Stimulated activated CD8-positive, alpha-beta memory T cell treated with anti-CD3 and anti-CD28 coated beads, Interleukin-4, amount 100 ng/mL, for 4 hours (primary cell): ENCODE measurements at places on chromosomes 7 and 10.

DNA sequence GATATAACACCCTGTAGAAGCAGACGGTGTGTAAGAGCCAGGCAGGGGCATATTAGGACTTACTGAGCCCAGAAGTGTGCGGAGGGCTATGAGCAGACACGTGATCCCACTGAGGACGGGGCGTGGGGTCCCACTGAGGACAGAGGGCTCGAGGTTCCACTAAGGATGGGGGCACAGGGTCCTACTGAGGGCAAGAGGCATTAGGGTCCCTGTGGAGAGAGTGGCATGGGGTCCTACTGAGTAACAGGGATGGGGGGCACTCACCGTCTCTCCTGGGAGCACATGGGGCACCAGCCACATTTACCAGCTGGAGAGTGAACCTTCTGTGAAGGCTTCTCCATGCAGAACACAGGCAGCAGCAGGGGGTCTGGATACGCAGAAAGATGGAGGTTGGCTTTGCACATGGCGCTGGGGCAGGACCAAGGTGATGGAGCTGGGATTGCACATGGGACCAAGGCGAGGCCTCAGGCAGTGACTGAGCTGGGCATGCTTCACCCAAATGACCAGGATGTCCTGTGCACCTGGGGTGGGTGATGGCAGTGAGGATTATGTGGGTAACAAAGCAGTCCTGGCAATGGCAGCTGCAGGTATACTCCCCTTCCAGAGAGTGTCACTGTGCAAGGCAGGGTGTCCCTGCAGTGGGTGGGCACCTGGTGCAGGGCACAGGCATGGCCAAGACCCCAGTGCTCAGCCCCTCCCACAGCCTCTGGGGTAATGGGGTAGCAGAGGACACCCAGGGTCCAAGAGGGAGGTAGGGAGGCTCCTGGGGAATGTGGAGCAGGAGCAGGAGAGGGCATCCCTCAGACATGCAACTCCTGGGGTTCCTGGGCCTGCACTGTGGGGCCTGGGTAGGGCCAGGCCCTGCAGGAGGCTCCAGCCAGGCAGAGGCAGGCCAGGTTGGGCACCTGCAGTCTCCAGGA, 278.1 kb downstream of the TCERG1L start:
- DNase-seq: no peak

DNA sequence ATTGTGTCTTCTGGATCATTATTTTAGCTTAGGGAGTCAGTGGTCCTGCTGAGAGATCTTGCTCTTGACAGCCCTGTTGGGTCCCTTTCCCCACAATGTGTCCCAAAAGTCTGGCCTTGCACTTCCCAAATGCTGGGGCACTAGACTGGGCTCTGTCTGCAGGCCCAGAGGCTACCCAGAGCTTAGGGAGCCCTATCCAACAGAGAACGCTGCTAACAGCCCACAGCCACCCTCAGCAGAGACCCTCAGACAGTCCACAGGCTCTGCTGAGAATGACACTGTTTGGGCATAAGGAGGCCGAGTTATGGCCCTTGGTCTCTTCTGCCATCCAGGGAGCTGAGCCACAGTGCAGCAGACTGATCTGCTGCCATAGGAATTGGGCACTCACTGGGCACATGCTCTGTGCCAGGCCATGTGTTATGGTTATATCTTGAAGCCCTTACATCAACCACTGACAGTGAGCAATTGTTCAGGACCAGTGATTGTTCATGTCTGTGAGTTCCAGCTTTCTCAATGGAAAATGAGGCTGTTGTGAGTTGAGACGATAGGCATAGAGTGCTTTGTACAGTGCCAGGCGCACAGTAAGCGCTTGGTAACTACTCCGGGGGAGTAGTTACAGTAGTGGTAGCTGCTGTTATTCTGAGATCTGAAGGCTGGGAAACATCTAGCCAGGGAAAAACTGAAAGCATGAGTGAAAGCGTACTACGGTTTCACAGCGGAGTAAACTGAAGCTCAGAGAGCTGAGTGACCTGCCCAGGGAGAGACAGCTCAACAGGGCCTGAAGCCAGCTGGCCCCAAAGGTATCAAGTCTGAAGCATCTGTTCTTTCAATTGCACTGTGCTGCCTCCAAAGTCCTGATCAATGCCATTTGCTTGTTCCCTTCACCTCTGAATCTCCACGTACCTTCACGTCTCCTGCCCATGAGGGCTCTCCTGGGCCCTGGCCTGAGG, 77.6 kb upstream of the PRLHR start:
- no peak for DNase-seq

GRCh38 chr10:61781969-61782403, 119.3 kb downstream of the CABCOCO1 start:
- DNase-seq: no peak

DNA sequence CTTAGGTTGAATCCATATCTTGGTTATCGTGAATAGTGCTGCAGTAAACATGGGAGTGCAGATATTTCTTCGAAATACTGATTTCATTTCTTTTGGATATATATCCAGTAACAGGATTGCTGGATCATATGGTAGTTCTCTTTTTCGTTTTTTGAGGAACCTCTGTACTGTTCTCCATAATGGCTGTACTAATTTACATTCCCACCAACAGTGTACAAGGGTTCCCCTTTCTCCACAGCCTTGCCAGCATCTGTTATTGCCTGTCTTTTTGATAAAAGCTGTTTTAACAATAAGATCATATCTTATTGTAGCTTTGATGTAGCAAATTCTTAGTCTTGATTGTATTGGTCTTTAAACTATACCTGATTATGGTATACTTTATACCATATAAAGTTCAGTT, 45.3 kb downstream of the ZNRF2 start:
- DNase-seq: no peak

GRCh38 chr7:126026421-126027088, 1096.9 kb upstream of the POT1 start:
- DNase-seq: no peak

DNA sequence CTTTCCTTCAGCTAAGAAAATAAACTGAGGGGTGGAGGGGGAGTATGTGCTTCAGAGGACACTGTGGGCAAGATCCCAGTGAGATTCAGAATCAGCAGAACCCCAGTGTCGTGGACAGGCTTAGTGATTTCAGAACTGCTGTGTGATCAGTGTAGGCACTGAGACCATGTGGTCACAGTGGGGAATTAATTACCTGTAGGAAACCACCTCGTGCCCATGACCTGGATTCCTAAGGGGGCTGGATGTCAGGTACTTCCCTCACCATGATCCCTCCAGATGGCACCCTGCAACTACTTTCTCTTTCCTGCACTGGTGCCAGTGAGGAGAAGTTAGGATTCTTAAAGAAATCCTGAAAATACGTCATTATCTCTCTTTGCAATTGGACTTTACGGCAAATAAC, 64.4 kb downstream of the HBP1 start:
- DNase-seq: no peak

DNA sequence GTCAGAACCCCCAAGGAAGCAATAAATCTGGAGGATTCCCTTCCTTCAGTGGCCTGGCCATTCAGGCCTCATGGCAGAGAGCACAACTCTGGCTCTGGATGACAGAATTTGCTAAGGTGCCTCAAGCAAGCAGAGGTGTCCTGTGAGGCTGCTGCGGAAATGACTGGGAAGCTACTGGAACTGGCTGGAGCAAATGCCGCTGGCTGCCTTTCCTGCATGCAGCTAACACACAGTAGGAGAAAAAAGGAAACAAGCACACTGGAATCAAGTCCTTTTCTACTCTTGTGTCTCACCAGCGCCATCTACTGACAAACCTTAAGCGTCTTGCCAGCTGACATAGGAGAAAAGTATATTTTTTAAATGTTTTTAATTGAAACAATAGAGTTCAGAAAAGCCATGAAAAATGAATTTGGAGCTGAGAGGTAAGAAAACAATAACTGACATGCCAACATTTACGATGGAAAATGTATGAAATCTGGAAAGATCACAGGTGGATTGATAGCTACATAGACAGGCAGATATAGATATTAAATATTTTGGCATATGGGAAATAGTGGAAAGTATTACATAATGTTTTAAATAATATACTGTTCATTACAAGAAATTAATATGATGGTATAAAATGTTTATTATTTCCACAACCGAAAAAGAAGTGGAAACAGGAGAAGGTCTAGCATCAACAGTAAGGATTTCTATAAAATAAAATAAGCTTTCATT, 951.6 kb downstream of the ANKRD7 start:
- DNase-seq: no peak

- no peak for DNase-seq
Observed at GRCh38 chr10:34817586-34817985, 2.5 kb upstream of the PARD3 start.

GRCh38 chr10:17984056-17984455, 32.3 kb downstream of the SLC39A12 start:
- DNase-seq: no peak

GRCh38 chr7:4172883-4173282, 509.2 kb upstream of the FOXK1 start:
- no peak for DNase-seq

- no peak for DNase-seq
Observed at GRCh38 chr10:102009801-102010425, 46.1 kb downstream of the ARMH3 start.

DNA sequence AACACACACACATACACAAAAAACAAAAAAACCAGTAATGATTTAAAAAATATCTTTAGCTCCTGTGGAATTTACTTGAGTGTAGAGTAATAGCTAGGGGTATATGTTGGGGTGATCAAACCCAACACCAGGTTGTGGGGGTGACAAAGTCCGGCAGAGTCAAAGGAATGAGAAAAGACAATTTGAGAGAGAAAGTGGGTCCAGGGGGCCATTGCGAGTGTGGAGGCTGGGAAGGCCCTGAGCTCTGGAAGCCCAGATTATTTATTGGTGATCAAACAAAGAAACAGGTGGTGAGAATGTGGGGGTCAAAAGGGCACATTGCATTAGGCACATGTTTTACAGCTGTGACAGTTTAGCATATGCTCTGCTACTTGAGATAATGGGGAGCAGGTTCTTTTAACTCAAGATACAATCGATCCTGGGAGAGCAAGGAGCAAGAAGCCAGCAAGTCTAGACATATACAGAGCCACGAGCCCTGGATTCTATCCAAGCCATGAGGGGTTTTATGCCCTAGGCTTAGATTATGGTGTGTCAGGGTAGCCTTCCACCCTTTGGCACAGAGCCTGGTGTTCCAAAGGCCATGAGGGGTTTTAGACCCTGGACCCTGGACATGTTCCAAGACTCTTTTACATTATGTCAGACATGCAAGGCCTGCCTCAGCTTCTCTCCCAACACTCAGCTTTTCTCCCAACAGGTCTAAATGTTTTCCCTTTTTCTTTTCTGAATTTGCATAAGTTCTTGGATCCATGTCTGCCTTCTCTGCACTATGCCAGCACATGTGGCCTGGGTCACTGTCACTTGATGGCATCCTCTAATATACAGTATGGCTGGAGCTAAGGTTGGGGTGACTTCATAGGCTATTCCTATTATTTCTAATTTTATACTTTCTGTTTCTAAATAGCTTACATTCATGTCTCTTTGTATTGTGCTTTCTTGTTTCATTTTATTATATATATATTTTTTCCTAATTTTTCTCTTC, 48.6 kb upstream of the MKI67 start:
- DNase-seq: no peak

DNA sequence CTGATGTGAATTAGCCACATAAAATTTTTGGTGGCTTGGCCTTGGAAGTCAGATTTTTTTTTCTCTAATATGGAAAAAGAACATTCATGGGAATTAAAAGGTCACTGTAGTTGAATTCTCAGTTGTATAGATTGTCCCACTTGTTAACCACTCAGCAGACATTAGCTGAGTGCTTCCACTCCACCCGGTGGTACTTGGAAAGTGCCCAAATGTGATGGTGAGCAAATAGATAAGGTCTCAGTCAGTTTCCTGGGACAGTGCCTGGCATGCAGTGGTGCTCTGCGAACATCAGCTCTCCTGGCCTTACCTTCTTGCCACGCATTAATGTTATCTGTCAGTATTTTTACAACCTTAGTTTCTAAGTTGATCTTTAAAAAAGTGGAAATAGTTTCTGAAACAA, 1.4 kb downstream of the ATP5F1C start:
- DNase-seq: no peak

- no peak for DNase-seq
Observed at GRCh38 chr10:78762086-78762630, 306.6 kb upstream of the ZMIZ1 start.

DNA sequence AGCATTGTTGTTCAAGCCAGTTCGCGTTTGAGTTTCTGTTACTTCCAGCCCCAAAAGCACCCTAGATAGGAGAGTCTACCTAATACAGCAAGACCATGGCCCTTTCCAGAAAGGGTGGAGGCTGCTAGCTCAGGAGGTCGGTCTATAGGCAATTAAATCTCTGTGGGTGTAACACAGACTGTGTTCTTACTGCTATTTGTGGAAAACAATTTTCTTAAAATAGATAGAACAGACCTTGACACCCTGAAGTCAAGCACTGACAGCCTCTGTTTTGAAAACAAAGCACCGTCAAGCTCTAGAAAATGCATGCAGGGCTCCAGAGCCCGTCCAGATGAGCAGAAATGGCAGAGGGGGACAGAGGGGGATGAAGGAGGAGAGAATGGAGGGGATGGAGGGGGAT, 156.6 kb downstream of the PRKAG2 start:
- no peak for DNase-seq

- no peak for DNase-seq
Observed at GRCh38 chr7:116698930-116699721, 27.1 kb downstream of the MET start.

DNA sequence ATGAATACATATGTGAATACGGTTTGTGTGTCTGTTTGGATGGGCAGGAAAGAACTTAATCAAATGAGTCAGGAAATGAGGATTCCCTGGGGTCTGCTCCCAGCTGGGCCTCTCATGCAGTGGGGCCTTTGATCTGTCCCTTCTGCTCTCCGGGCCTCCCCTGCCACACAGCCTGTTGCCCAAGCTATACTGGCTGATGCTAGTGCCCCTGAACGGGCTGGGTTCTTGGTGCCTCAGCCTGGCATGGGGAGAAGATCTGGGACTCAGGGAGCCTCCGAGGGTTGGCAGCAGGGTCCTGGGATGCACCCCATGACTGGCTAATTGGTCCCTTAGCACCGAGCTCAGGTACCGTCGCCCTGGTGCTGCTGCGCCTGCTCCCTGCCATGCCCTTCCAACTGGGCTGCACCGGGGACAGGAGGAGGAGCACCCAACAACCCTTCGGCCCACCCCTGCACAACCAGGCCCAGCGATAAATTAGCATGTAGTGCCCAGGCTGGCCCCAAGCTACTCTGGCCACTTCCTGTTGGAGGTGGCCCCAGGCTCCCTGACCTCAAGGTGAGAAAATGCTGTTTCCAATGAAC, 59.9 kb upstream of the DUSP5 start:
- DNase-seq: no peak

- no peak for DNase-seq
Observed at GRCh38 chr10:122495406-122496340, 34.3 kb downstream of the HTRA1 start.

GRCh38 chr10:47336387-47337134, 11.6 kb upstream of the RBP3 start:
- DNase-seq: no peak
